Tibial nerve (tissue), 4 donors: ENCODE measurements at places on chromosomes 6 and 20.
A peak's percentile ranks its signal among the peaks of the same experiment; 100 is the strongest.

DNA sequence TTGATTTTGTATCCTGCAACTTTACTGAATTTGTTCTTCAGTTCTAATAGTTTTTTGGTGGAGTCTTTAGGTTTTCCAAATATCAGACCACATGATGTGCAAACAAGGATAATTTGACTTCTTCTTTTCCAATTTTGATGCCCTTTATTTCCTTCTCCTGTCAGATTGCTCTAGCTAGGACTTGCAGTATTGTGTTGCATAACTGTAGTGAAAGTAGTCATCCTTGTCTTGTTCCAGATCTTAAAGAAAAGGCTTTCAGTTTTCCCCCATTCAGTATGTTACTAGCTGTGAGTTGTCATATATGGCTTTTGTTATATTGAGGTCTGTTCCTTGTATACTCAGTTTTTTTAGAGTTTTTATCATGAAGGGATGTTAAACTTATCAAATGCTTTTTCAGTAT is 4.6 kb downstream of the MICB start:
- no peak for DNase-seq

- no peak for DNase-seq
Observed at GRCh38 chr6:10567256-10568026, 46.3 kb downstream of the GCNT2 start.

DNA sequence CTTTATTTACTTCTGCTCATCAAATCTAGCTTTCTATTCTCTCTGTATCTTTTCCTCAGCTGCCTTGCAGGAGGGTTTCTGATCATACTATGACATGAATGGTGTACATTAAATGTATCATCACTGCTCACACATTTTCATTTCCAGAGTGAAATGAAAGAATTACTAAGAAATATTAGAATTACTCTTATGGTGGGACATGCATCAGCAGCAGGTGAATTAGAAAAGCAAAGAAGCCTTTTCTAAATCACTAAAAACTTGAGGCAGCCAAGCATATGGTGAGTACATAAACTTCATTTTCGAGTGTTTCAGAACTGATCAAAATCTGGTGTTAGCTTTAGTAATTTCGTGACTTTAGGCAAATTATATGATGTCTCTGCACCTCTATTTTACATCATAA is 23.6 kb downstream of the IL17A start:
- no peak for DNase-seq

- DNase-seq = no peak
Observed at GRCh38 chr6:51892750-51893149, 194.7 kb downstream of the PKHD1 start.

DNA sequence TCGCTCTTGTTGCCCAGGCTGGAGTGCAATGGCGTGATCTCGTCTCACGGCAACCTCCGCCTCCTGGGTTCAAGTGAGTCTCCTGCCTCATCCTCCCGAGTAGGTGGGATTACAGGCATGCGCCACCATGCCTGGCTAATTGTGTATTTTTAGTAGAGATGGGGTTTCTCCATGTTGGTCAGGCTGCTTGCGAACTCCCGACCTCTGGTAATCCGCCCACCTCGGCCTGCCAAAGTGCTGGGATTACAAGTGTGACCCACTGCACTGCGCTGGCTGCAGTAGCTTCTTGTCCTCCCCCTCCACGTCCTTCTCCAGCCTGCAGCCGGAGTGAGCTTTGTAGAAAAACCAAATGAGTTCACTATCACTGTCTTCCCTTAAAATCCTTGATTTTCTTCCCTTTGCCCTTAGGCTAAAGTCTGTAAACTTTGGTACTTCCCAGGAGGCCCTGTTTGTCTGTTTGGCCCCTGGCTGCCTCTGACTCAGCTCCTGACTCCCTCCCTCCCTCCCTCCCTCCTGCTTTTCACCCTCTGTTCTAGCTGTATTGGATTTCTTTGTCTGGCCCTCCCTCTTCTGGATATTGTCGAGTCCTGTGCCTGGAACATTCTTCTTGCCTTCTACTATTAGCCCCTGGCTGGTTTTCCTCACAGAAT is 12.9 kb downstream of the PARD6B start:
- DNase-seq = peak; percentile 59
